ENCODE measurements at places on chromosomes 7 and 10.

DNA sequence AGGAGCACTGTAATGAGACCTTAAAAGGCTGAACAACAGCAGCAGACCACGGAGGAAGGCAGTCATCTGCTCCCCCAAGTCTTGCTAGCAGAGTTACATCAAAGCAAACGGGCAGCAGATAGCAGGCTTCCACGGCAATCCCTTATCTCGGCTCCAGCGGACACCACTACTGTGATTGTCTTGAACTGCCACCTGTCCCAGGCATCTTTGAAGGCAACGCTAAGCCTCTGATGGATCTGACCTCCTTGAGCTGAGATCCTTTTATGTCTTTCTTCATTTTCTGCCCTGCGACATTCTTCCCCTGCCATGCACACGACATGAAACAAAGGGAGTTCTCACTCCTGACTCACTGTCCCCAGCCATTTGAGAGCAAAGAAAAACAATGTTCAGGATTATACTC, 111.7 kb downstream of the GLI3 start:
- no peak for DNase-seq

DNA sequence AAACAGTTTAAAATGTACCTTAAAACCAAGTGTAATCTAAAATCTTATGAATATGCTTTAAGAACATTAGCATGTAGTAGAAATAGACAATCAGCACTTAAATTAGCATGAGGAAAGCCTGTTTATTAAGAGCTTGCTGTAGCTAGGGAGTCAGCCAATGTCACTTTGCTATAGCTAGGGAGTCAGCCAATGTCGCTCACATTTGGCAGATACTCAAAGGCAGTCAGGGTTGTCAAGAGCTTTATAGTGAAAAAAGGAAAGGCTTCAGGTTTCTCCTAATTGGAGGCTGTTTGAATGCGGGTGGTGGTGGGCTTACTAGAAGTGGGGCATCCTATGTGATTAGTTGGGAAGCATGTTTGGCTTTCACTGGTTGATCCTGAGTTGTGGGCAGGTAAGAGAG, 226.2 kb upstream of the DGKB start:
- no peak for DNase-seq

GRCh38 chr10:79013406-79013987, 55.3 kb upstream of the ZMIZ1 start:
- no peak for DNase-seq

DNA sequence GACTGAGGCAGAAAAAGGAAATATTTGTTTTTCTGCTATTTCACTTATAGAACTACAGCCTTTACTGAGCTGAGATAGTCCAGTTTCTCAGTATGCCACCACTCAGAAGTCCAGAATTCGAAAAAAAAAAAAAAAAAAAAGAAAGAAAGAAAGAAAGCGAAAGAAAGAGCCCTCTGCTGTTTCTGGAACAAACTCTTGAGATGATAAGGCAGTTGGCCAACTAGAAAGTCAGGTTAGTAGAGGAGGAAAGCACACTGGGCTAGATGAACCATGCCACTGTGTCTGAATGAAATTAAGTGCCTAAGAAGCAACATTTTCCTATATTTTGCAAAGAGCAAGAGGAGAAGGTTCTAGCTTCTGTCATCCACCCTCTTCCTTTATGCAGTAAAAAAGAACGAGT, 403.8 kb downstream of the SORCS3 start:
- DNase-seq = no peak

DNA sequence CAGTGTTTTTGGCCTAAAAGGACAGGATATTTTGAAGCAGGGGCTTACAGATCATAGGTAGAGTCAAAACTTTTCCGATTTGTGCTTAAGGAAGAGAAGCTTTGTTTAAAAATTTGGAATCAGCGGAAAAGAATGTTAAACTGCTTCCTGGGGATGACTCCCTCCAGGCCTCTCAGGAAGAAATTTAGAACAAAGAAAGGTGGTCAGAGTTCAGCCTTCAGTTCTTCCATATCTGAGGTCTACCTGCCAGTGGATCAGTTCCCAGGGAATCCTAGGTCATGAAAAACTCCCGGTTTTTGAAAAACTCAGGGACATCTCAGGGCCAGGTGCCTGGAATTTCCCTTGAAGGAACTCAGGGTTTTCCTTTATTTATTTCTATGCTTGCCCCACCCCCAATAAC, 100.3 kb downstream of the MCU start:
- no peak for DNase-seq

- DNase-seq = no peak
Observed at GRCh38 chr10:11215471-11215870, 197.8 kb downstream of the CELF2 start.

DNA sequence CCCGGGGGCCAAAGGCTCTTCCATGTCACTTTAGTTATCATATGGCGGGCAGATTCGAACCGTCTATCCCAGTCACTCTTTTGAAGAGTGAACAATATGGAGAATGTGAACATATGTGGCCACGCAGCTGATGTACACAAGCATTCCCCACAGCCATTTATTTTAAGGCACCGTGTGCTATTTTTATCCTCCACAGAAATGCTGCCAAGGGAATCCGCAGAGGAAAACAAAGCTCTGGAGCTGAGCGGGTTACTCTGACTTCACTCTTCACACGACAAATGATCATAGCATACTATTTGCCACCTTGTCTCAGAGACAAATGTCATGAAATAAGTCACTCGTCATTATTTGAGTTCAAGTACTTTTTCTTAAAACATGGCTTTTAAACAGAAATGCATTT, 100.3 kb downstream of the CTBP2 start:
- DNase-seq = no peak

- DNase-seq = no peak
Observed at GRCh38 chr7:50706469-50706937, 76.2 kb downstream of the GRB10 start.

GRCh38 chr7:111864291-111864976, 302.1 kb upstream of the IMMP2L start:
- DNase-seq = no peak

DNA sequence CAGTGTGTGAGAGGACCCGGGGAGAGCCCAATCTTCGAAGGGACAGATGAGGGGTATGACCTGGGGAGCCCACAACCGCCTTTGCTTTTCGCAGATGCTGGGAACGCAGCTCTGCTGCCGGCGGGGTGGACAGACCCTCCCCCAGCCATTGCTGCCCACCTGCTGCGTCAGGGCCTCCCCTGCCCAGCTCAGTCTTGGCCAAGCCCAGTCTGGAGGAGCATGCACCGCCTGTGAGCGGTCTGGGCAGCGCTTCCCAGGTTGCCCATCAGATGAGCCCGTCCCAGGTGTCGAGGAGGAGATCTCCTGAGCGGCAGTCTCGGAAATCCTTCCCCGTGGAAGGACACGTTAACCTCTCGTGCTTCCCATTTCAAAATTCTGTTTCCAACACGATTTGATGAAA, 17.3 kb upstream of the AP5Z1 start:
- no peak for DNase-seq

- no peak for DNase-seq
Observed at GRCh38 chr10:128326251-128326650, 200.0 kb upstream of the MKI67 start.

DNA sequence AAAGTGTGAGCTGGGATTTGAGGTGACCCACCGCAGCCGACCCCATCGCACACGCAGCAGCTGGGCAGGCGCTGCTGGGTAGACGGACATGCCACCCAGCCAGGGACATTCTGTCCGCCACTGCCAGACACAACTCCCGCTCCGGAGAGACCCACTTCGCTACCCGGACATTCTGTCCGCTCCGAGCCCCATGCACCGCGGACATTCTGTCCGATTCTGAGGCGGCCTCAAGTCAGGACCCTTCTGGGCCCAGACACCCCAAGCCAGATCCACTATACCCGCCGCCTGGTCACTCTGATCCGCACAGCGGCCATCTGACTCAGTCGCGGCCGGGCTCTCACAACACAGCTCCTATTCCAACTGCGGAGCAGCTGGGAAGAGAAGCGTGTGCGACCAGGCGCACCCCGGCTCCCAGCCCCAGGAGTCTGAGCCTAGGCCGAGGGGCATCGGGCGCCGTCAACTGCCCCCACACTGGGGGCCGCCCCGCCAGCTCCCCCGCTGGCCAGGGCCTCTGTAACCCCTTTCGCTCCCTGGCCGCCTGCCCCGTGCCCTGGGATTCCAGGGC, 763 bp downstream of the PITX3 start:
- no peak for DNase-seq

DNA sequence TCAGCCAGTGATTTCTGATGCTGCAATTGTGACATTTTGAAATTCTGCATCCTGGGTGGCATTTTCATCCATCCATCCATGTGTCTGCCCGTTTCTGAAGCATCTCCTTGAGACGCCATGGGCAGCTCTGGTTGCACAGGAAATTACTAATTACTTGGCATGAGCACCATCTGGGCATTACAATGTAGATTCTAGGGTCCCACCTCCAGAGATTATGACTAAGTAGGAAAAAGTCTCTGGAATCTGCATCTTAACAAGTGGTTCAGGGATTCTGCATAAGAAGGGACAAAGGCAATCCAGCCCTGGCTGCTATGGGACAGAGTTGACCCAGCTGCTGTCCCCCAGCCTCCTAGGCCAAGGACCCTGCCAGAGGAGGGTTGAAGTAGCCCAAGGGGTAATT, 65.3 kb downstream of the CUZD1 start:
- DNase-seq = no peak

- DNase-seq = no peak
Observed at GRCh38 chr7:148712678-148713329, 14.1 kb downstream of the CUL1 start.

- DNase-seq = no peak
Observed at GRCh38 chr10:132963430-132963960, 21.1 kb upstream of the CFAP46 start.

DNA sequence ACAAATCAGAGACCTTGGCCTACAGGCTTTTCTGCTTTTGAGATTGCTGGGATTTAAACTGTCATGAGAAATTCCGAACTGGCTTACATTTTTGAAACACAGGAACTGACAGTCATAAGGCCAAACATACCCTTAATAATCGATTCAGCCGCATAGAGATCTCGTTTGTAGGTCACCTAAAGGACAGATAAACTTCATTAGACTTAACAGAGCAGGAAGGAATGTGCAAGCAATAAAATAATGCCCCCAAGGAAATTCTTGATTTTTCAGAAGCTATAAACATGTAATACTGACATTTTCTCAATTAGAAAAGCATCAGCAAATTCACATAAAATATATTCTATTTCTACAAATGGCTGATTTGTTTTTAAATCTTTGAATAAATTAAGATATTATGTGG, 120.0 kb downstream of the CRPPA start:
- no peak for DNase-seq

Measured in GM18507 (cell line).